ENCODE measurements at places on chromosomes 3 and 15.

- DNase-seq: no peak
Observed at GRCh38 chr3:29978036-29978435, 628.4 kb upstream of the TGFBR2 start.

GRCh38 chr3:29690686-29691353 is 409.9 kb downstream of the RBMS3 start:
- DNase-seq: no peak

DNA sequence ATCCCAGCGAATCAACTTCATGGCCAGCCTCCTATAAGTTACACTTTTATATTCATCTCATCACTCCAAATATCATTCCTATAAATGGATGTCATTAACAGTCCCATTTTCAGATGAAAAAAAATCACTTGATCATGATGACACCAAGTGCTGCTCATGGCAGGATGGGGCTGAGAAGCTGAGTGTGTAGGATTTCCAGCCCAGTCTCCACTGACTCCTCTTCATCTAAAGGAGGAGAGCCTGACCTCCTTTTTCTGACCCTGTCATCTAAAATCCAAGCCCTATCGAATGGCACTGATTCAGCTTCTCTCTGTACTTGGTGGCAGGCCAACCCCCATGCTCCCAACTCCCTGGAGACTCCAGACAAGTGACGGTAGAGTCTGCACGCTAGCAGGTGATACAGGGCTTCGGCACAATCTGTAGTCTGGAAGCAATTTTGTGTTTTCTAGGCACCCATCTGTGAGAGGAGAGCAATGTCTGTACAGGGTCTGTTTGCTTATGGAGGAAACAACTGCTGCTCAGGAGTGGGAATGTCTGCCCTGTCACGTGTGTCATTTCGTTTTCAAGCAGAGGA is 103.2 kb downstream of the EPHB1 start:
- DNase-seq: no peak

GRCh38 chr3:35936571-35936970 is 297.2 kb downstream of the ARPP21 start:
- DNase-seq: peak; percentile 63

- DNase-seq: no peak
Observed at GRCh38 chr3:98440283-98440682, 22.7 kb upstream of the OR5K1 start.

GRCh38 chr15:69610277-69610676 is 157.7 kb downstream of the RPLP1 start:
- no peak for DNase-seq

DNA sequence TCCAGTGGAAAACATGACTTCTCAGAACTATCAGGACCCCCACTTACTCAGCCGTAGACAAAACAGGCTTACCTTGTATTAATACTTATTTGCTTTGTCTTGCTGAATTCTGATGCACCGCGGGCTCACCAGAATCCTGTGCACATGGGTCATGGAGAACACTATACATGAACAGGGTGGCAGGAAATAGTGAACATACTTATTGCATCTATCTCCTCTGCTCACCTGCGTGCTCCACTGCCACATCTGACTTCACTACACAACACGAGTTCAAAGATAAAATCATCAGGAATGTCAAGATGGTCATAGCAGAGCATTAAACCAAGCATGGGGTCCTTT is 10.7 kb upstream of the MAPK6 start:
- no peak for DNase-seq

GRCh38 chr3:123453675-123454074 is 4.8 kb upstream of the ADCY5 start:
- DNase-seq: no peak

GRCh38 chr15:82111918-82112317 is 66.1 kb upstream of the MEX3B start:
- DNase-seq: peak; percentile 96

- no peak for DNase-seq
Observed at GRCh38 chr3:71421475-71421819, 162.1 kb downstream of the FOXP1 start.

DNA sequence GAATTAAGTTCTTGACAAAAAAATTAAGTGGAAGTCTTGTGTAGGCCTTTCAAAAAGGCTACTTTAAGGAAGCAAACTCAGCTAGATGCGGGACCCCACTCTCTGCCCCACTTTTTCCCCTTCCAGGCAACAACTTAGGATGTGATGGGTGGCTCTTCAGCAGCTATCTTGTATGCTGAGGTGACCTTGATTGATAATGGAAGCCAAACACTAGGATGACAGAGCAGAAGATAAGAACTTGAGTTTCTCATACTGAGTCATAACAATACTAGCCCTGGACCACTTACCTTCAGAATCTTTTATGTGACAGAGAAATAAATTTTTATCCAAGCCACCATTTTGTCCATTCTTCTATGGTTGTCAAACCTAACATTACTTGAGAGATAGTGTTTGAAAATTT is 16.1 kb downstream of the PDCD10 start:
- DNase-seq: no peak

- peak; percentile 93 for DNase-seq
Observed at GRCh38 chr15:51759557-51760070, 8.2 kb downstream of the TMOD2 start.

DNA sequence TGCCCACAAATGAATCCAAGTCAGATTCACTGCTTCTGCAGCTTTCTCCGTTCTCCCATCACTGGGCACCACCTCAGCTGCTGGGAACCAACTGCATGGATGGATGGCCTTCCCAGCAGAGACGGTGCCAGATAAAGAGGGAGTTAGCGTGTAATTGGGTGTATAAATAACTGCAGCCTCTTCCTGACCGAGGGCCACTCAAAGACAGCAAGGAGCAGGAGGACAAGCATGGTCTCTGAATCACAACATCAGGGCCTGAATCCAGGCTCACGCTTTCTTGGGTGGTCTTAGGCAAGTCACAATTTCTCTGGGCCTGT is 31.7 kb downstream of the TSPAN3 start:
- DNase-seq: no peak

GRCh38 chr3:54822206-54822605 is 105.7 kb downstream of the LRTM1 start:
- DNase-seq: peak; percentile 53

DNA sequence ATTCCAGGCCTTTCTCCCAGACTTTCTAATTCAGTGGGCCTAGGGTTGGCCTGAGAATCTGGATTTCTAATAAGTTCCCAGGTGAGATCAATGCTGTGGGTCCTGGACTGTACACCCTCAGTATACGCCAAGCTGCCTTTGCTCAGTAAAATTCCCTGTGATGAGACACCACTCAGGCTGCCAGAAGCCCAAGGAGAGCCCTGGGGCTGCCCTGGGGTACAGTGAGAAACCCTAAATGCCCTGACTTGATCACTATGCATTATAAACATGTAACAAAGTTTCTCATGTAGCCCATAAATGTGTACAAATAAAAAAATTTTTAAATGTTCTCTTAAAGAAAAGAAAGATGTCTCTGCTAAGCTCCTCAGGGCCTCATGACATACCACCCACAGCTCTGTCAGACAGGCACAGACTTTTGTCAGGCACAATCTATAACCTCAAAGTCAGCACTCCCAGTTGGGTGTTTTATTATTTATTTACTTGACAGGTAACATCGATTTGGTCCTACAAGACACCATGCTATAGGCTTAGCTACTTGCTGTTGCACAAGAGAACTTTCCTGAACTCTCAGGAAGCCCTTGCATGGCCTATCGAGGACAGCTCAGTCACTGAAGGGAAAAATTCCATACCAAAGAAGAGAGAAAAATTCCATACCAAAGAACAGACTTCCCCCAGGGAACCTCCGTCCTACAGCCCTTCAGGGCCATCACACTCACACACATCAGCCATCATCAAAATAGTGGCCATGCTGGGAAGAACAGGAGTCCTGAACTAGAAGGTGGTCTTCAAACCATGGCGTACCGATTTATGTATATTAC is 22.7 kb downstream of the LARP6 start:
- no peak for DNase-seq

DNA sequence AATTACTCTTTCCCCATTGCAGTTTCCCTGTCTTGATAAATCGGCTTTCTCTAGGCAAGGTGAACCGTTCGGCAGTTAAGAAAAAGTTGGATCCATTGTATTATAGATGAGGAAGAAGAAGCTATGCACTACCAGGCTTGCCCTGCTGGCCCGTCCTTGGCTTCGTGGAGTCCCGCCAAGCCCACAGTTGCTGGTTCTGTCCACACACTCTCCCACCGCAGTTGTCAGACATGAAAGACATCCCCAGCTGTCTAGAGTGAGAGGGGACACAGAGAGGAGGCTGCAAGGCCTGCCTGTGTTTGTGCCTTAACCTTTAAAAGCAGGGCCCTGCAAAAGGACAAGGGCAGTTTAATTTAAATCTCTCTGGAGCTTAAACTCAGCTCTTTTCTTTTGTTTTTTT is 47.2 kb upstream of the PLCL2 start:
- DNase-seq: no peak

GRCh38 chr3:139935866-139936817 is 1.2 kb downstream of the CLSTN2 start:
- peak; percentile 2 for DNase-seq

- DNase-seq: peak; percentile 57
Observed at GRCh38 chr15:40190591-40190990, 29.7 kb downstream of the BUB1B start.

Measured in fibroblast of skin of back (primary cell).